Right lung (tissue), 10 donors: ENCODE measurements at places on chromosomes 11 and 22. TPM values are rescaled to one million over a fixed set of nuclear protein-coding genes. Genes with fewer than 3 reads are reported as not detected.

DNA sequence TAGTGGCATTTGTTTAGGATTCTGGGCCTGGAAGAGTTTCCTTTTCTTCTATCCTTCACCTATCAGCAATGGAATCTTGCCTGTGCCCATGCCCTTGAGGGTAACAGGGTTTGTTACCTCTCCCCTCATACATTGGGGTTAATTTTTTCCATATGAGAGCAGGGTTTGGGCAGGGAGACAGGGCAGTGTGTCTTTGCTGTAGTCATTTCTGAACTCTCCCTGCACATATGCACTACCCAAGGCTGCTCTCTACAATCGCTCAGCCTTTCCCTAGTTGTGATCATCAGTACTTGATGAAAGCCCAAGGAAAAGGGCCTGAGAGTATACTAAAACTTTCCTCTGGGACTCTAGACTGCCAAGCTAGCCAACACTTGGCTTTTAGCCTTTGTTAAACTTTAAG, 95.7 kb downstream of the LRRC32 start:
- no peak for DNase-seq

GRCh38 chr11:106957030-106957482, 61.2 kb downstream of the GUCY1A2 start:
- no peak for DNase-seq

DNA sequence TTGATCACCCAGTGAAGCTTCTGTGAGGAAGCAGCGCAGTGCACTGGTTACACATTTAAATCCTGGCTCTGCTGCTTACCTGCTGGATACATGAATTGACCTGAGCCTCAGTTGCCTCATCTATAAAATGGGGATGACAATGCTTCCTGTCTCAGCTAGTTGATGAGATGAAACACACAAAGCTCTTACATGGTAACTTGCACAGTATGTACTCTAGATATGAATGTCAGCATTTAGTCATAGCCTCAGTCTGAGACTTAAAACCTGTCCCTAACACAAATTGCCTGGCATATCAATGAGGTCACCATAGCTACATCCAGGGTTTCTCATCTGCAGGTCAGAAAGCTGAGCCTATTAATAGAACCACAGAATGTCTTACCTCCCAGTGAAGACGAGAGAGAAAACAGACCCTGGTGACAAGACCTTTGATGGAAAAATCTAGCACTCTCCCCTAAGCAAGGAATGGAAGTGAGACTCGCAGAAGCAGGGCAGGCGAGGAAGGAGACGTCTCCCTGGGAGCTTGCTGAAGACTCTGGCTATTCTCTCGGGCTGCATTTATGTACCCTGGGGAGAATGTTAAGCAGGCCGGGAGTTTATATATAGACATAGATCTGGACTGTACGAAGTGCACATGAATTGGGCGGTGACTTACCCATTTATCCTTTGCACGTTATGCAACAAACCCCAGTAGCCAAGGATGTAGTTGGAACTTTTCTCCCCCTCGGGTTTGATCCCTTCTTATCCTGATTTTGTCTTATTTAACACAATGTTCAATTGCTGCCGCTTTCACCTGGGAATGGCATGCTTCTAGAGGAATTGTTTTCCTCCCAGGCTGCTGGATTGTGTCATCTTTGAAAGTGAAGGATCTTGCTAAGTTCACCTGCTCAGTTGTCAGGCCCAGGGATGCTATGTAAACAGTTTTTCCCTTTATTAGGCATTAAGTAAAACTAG, 18.0 kb downstream of the SDHAF2 start:
- no peak for DNase-seq

GRCh38 chr22:19706661-19707151, 7.6 kb upstream of the SEPTIN5 start:
- no peak for DNase-seq

- peak; percentile 21 for DNase-seq
Observed at GRCh38 chr11:75867778-75868374, 52.9 kb downstream of the UVRAG start.

DNA sequence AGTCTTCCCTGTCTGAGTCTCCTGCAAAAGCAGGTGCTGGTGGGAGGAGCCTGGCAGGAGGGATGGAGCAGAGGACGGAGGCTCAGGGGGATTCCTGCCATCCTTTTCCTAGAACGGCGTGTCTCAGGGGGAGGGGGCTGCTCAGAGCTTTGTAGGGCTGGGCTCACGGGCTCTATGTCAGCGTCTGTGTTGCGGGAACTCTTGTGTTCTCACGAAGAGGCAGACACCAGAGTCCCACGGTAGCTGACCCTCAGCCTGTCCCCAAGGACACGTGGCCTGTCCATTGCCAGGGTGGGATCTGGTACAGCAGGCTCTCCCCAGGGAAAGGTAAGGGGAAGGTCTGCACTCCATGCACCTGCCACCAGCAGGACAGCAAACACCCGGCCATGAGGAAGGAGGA, 1505.2 kb downstream of the TBC1D22A start:
- DNase-seq = no peak

DNA sequence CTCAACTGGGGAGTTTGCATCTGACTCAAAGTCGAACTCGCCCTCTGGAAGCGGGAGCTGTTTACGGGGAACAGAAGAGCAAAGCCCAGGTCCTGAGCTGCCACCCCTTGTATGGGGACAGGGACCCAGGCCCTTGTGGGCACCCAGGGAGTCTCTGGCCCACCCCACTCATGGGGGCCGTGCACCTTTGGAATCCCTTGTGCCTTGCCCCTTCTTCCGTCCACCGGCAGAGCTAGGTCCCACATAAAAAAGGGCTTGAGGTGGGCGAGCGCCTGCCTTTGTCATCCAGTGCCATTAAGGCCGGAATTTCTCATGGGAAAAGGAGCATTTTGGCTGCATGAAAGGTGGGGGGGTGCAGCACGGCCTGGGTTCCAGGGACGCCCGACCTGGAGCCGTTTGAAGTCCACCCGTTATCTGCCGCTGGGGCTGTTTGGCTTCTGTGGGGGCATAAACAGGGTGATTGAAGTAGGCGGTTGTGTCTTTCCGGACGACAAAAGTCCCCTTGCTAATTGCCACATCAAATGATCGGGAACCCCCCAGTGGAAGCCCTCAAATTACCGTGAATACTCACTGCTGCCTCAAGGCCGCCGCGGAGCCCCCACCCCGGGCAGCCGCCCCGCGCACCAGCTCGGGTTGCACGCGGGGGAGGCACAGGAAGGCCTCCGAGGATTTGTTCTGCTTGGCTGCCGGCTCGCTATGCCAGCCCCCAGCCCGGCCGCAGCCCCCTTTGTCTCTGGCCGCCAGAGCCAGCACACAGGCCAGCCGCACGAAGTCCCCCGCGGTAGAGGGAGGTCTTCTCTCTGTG, 49.0 kb upstream of the FGF3 start:
- no peak for DNase-seq

DNA sequence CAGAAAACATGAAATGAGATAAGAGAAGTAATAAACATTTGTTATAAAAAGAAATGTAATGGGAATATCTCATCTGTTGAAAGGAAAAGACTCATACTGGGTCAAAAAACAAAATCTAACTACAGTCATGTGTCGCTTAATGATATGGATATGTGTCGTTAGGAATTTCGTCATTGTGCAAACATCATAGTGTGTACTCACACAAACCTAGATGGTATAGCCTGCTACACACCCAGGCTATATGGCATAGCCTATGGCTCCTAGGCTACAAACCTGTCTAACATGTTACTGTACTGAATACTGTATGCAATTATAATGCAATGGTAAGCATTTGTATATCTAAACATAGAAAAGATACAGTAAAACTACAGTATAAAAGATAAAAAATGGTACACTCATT, 89.8 kb upstream of the ZC3H12C start:
- DNase-seq = no peak

GRCh38 chr11:2074266-2074825, 64.8 kb downstream of the IGF2 start:
- DNase-seq = no peak

DNA sequence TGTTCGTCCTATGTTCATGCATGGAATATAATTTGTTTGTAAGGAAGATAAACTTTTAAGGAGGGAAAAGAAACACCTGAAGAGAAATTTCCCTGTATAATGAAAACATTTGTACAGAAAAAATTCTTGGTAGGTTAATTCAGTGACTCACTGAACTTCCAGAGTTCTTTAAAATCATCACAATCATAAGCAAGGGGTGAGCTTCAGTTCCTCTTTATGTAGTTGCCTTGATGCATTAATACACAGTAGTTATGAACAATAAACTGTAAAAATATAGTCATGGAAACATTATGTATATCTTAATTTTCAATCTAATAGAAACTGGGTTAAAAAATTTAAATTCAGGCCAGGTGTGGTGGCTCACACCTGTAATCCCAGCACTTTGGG, 1.1 kb upstream of the C11orf65 start:
- DNase-seq = no peak

DNA sequence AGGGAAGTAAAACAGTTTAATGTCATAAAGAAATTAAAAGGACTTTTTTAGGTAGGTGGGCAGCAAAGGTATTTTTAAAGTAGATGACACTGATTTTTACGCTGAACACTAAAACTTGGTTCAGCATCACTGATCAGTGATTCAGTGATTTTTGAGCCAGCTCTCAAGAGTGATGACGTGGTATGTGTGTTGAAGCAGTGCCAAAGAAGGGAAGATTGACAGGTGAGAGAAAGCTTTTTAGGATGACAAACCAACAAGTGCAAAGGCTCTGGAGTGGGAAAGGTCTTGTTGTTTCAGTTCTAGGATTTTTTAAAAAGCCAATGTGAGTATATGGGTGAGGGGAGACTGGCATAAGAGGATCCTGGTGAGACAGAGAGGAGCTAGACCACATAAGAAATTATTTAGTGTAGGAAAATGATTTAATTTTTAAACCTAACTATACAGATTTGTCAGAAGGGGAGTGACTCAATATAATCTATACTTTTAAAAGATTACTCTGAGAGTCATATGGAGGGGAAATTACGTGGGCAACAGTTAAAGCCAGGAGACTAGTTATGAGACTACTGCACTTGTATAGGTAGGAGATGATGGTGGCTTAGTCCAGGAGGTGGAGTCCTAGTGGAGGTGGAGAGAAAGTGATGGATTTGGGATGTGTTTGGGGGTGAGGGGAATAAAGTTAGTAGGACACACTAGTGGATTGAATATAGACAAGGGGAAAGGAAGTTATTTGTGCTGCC, 17.6 kb upstream of the CALCB start:
- DNase-seq = no peak

- no peak for DNase-seq
Observed at GRCh38 chr11:48161951-48162884, 54.4 kb upstream of the OR4B1 start.

GRCh38 chr11:40235841-40236240, 1223.6 kb downstream of the LRRC4C start:
- DNase-seq = no peak

Gene ANO5
- polyA plus RNA-seq = 1.9 TPM

Gene HEPN1
- not detected for polyA plus RNA-seq
